ENCODE measurements at places on chromosomes 5 and 9.

GRCh38 chr9:3243683-3244082 lies 282.1 kb downstream of the RFX3 start:
- no peak for DNase-seq

- DNase-seq, result no peak
These were observed 160.0 kb downstream of the PRR16 start for GRCh38 chr5:120624021-120624563.

DNA sequence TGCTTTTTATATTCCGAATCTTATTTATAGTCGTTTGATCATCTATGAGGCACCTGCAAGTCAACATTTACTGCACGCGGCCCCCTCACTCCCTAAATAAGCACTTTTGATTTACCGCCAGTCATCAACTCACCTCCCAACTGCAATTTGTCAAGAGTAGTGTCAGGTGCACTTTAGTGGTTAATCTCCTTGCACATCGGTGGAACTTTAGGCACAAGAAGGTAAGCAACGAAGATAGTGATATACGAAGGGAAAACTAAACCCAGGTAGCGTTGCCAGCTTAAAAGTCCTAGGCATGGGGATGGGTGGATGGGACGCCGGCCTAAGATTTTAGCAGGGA lies 513 bp upstream of the RNF180 start:
- no peak for DNase-seq

DNA sequence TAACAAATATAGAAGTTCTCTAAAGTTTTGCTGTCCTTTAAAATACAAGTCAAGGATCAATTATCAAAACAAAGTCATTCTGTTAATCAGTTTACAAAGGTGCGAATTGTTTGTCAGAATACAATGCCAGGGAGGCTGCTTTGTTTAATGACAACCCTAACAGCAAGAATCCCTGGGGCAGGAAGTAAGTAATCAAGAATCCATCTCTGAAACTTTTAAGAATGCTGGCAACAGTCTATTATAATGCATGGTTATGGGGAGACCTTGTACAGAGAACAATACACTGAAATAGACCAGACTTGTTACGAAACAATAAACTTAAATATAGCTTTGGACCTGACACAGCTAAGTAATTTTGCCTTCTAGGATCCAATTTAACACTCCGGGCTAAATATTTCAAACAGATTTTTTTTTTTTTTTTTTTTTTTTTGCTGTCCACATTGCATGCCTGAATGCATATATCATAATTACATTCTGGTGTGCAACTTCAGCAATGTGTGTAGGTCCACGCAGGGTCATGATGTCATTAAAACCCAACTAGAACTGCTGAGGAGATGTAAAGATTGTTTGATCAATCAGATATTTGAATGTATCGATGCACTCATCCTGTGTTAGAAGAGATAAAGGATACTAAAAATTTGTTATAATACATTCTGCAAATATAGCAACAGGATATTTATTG lies 421.3 kb downstream of the CETN3 start:
- no peak for DNase-seq

GRCh38 chr5:2131196-2131595 lies 248.5 kb upstream of the IRX4 start:
- no peak for DNase-seq

DNA sequence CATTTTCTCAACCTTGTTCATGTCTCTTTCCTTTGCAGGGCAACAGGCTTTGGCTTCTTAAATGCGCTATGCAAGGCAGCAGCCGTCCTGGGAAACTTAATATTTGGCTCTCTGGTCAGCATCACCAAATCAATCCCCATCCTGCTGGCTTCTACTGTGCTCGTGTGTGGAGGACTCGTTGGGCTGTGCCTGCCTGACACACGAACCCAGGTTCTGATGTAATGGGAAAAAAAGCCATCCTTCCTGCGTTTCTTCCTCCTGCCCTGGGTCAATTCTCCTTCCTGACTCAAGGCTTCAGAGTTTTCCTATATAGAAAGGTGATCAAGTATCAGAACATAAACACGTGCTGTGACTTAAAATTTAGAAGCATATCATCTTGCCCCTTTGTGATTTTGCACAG lies 77.8 kb upstream of the IQGAP2 start:
- no peak for DNase-seq

DNA sequence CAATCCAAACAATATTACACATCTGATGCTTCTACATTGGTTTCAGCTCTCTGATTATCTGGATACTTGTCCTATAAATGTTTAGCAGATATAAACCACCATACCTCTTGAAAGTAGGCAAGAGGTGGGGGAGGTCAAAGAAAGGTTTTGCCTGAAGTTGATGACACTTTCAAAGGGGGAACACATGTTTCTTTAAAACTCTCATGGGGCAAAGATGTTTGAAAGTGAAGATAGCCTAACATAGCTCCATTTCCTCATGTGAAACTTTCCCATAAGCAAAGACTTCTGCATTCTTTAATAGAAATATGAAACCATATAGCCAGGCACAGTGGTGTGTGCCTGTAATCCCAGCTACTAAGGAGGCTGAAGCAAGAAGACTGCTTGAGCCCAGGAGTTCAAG lies 62.1 kb downstream of the CETN3 start:
- DNase-seq, result no peak

- DNase-seq, result no peak
These were observed 686.5 kb upstream of the COX7C start for GRCh38 chr5:85931220-85931619.

GRCh38 chr9:115165233-115165632 lies 47.3 kb upstream of the TNC start:
- no peak for DNase-seq

DNA sequence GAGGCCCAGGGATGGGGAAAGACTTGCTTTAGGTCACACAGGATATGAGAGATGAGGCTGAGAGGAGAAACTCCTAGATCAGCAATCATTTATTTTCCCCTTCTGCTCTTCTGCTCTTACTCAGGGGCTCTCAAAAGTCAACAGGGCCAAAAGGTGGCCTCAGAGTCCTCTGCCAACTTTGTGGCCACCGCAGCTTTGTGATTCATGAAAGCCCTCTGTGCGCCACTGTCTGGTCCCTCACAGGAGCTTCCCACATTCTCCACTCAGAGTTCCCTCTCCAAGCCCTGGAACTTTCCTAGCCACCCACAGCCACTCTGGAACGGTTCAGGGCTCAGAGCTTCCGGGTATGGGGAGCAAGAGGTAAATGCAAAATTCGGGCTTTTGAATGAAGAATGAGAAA lies 82.4 kb downstream of the COL27A1 start:
- DNase-seq, result no peak

- no peak for DNase-seq
These were observed 367.6 kb downstream of the ENC1 start for GRCh38 chr5:74272831-74273451.

- no peak for DNase-seq
These were observed 57.2 kb downstream of the MARCHF3 start for GRCh38 chr5:126973193-126973592.

GRCh38 chr5:148856009-148856367 lies 29.6 kb downstream of the ADRB2 start:
- DNase-seq, result no peak

- peak; percentile 33 for DNase-seq
These were observed 138.9 kb downstream of the RGS3 start for GRCh38 chr9:113602126-113603047.

DNA sequence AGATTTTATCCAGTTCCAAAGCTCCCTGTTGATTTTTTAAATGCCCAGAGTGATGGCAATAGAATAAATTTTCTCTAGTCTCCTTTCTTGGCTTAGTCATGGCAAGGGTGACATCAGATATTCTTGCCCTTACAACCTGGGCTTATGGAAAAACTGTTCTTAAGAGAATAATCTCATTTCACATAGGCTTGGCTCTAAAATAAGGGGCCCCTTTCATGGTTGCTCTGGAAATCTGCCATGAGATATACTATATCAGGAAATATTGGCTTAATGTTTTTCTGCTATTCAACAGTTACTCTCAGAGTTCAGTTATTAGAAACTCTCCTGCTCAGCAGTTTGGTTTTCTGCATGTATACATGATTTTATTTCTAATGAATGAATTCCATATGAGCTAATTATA lies 7.8 kb downstream of the HMHB1 start:
- DNase-seq, result no peak

GRCh38 chr5:172670005-172670402 lies 28.9 kb downstream of the NEURL1B start:
- no peak for DNase-seq

- DNase-seq, result no peak
These were observed 974 bp downstream of the CLINT1 start for GRCh38 chr5:157857816-157858526.

DNA sequence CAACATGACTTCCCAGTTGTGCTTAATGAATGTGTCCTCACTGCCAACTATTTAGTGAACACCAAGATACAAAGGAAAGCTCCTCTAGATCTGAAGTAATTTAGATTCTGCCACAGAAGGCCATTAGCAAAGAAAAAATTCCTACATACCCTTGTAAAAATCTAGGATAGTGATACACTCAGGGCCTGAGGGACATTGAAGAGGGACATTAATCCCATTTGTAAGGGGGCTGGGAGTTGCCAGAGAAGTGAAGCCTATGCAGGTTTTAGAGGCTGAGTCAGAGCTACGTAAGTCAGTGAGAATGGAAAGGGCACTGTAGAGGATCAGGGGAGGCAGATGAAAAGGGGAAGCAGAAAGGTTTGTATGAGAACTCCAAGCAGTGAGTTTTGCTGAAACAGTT lies 286.9 kb upstream of the TARS1 start:
- DNase-seq, result no peak

GRCh38 chr5:1176473-1177391 lies 24.7 kb upstream of the SLC6A19 start:
- peak; percentile 57 for DNase-seq

Measured in HEK293T (cell line).